GM06990 (cell line): ENCODE measurements at places on chromosomes 4 and X.
A peak's percentile ranks its signal among the peaks of the same experiment; 100 is the strongest.

- DNase-seq: no peak
Observed at GRCh38 chr4:6730603-6731317, 14.8 kb downstream of the BLOC1S4 start.

DNA sequence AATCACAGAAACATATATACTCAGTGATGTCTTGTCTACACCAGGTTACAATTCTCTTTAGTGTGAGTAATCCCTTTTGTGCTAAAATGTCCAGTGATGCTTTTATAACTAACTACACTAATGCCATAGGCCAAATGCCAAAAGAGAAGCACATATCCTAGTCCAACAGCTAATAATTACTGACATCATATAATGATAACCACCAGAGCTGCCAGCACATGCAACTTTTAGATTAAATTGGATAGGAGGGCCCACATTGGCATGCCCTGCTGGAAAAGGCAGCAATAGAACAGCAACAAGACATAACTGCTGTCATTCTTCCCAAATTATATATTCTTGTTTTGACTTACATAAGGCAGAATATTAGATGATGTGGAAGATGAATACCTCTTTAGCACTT, 238.8 kb downstream of the KCNIP4 start:
- no peak for DNase-seq

- DNase-seq: no peak
Observed at GRCh38 chrX:53280331-53281320, 758 bp downstream of the IQSEC2 start.

DNA sequence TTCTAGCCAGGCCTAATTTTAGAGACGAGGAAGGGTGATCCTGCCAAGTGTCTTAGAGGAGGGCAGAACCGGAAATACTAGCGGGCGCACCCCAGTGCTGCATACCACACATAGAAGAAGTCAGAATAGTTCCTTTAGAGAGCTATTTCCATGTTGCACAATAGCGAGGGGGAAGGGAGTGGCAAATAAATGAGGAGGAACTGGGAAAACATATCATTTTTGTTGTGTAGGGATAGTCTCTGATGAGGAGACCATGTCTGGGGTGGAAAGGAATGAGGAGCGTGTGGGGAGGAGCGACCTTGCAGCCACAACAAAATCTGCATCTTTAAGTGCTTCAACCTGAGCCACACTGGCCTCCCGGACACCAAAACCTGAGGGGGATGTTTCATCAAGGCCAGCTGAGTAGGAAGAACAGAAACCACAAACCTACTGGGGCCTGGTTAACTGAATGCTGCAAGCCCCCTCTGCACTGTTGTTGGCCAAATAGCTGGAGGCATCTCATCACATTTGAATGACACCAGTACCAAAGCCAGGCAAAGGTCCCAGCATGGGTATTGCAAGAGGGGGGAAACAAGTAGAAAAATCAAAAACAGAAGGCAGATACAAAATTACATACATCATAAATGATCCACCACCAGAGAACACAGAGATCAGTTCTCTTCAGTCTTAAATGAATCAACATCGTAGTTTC, 26.7 kb upstream of the C1QTNF7 start:
- DNase-seq: no peak

DNA sequence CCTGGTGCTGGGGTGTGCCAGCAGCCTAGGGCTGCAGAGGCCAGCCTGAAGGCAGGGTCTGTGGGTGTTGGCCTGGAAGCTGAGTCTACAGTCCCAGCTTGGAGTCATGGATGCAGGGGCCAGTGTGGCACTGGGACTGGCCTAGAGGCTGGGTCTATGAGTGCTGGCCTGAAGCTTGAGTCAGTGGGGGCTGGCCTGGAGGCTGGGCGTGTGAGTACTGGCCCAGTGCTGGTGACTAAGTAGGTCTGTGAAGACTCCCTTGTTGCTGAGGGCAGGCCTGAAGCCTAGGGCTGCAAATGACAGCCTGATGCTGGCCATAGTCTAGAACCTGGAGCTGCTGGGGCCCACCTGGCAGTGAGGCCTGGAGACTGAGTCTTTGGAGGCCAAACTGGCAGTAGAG, 31.3 kb upstream of the ALG13 start:
- DNase-seq: no peak

GRCh38 chrX:124010157-124010556, 48.7 kb downstream of the STAG2 start:
- DNase-seq: no peak

GRCh38 chr4:128256539-128256938, 31.1 kb downstream of the PGRMC2 start:
- peak; percentile 9 for DNase-seq

DNA sequence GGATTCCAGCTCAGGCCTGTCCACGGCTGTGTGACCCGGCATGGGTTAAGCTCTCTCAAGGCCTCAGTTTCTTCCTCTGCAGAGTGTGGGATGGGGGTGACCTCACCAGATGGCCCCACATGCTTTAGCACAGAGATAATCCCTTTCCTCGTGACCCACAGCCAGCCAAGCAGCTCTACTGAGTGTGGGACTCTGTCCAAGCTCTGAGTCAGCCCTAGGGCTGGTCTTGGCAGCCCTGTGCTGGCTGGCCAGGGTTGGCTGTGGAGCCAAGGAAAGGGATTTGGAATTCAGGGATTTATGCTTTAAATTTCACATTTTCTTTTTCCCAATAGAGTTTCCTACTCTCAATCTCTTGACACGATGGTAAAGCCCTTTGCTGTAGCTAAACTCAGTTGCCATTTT, 19.7 kb upstream of the SPON2 start:
- DNase-seq: no peak

DNA sequence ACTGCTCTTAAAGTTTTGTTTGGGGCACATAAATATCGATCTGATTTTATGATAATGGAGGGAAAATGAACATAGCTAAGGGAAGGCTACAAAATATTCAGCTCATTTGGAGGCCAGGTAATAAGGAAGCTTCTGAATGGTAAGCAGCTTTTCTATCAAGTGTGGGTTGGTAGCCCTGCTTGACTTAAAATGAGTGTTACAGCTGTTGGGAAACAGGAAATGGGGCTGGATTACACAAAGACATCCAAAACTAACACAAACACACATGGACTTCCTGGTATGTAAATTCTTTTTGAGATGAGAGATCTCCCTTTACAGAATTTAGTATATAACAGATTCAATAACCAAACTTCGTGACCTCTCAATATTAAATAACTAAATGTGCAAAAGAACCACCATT, 58.0 kb downstream of the FGF16 start:
- DNase-seq: no peak

GRCh38 chr4:89373394-89373793, 65.8 kb upstream of the GPRIN3 start:
- DNase-seq: no peak

- DNase-seq: no peak
Observed at GRCh38 chr4:165656829-165657490, 216.1 kb upstream of the TLL1 start.

DNA sequence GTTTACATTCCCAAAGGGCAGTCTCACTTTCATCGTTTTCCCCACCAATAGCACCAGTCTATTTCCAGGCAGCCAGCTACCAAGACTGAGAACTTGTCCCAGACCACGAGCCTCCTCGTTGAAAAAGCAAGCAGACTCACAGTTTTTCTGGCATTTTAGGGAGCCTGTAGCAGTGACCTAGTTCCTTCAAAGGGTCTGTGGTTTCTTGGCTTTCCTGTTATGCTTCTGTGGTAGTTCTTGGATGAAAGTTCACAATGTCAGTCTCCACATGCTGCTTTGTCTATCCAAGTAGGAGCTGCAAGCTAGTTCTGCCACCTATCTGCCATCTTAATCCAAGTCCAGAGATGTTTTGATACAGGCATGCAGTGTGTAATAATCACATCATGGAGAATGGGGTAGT, 151.6 kb upstream of the ZC4H2 start:
- no peak for DNase-seq

GRCh38 chr4:1043651-1044468, 32.4 kb downstream of the FGFRL1 start:
- DNase-seq: no peak

DNA sequence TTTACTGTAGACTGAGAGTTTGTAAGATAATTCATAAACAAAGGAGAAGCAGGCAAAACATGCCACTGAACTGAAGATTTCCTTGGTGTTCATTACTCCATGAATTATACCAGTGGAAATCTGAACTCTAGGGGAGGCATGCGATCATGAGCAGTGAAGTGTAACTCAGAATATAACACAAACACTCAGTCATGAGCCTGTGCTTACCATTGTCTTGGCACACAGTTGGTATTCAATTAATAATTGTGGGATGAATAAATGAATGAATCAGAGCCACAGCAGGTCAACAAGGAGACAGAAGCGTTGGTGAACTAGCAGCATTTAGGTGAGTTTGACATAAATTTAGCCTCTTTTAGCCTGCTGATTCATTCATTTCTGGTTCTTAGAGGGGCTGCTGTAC, 263.5 kb upstream of the DKK2 start:
- no peak for DNase-seq

DNA sequence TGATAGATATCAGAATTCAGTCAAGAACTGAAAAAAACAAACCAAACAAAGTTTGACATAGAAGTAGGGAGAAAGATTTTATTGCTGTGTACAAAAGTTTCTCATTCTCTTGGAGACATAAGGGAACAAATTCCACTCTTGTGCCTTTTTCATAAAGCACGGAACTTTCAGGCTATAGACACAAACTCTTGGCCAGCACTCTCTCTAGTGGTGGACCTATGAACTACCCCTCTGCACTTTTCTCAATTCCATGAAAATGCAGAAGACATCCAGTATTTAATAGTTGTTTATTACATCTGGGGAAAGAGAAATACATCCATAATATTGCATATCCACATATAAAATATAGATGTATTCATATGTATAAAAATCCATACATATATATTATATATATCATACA, 291.6 kb upstream of the HS3ST1 start:
- no peak for DNase-seq

DNA sequence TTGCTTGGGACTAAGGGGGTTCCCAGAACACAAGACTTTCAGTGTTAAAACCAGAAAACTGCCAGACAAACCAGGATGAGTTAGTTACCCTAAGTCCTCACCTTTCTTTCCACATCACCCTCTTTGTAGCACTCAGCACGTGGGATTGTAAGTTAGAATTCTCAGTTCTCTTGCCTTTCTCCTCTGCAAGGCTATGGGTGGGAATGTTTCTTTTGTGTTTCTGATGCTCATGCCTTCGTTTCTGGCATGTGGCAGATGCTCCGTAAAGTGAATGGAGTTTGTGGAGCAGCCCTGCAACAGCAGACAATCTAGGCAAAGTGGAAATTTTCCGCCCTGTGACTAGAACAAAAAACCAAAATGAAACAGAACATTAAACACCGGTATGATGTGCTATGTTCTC, 64.7 kb upstream of the SPP1 start:
- no peak for DNase-seq

DNA sequence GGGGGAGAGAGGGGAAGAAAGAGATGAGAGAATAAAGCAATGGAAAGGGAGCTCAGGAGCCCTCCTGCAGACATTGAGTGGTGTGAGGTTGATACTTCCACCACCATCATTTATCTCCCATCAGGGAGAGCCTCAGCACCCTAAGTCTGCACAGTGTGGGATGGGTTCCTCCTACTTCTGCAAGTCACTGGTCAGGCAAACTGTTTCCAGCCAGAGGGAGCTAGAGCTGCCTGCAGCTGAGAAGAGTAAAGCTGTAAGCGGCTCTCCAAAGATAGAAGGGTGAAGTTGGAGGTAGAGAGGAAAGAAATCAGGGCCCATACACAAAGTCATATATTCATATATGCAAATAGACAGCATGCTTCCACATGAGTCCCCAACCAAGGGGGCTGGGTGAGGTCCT, 21.9 kb upstream of the ZNF81 start:
- DNase-seq: no peak

DNA sequence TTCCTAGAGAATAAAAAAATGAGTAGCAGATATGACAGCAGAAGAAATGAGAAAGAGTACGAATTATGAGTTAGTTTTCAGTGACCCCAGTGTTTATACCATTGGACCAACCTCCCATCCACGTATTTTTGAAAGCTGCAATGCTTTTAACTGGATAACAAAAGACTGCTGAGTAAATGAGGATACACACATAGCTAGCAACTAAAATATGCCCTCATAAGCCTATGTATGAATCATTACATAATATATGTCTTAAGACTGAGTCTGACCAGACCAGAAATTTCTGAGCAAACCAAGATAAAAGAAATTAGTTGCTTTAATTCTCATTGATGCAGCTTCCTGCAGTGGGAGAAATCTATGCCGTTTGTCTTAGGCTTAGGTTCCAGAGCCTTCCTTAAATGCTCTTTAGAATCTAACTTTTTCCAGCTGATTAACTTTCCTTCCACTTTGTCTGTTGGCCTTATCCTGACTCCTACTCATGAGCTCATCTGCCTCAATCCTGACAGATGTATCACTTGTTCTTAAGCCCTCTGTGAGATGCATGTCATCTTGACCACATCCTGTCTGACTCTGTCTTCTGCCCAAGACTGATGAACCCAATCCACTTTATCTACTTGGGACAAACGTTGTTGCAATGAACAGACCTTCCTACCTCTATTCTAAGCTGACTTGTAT, 301.4 kb upstream of the AADAT start:
- DNase-seq: no peak
